ENCODE measurements at places on chromosomes 16 and 17. TPM values are rescaled to one million over a fixed set of nuclear protein-coding genes. Genes with fewer than 3 reads are reported as not detected.

The MYH1 gene
- polyA plus RNA-seq = not detected

The PRCD gene
- polyA plus RNA-seq = 24.4 TPM

The NOG gene
- polyA plus RNA-seq = 1.3 TPM

The GPR142 gene
- polyA plus RNA-seq = not detected

The CDR2L gene
- not detected for polyA plus RNA-seq

The TMEM220 gene
- 3.6 TPM for polyA plus RNA-seq

The OGFOD1 gene
- polyA plus RNA-seq = 65.8 TPM

The KRTAP4-3 gene
- not detected for polyA plus RNA-seq

The KLHL10 gene
- polyA plus RNA-seq = 0.16 TPM

The ASIC2 gene
- polyA plus RNA-seq = not detected

The PRSS22 gene
- not detected for polyA plus RNA-seq

The CBX2 gene
- polyA plus RNA-seq = 0.26 TPM

The CNTD1 gene
- 0.41 TPM for polyA plus RNA-seq

The KRT33B gene
- not detected for polyA plus RNA-seq
